GM12865 (cell line): ENCODE measurements at places on chromosomes 12 and 14.
A peak's percentile ranks its signal among the peaks of the same experiment; 100 is the strongest.

DNA sequence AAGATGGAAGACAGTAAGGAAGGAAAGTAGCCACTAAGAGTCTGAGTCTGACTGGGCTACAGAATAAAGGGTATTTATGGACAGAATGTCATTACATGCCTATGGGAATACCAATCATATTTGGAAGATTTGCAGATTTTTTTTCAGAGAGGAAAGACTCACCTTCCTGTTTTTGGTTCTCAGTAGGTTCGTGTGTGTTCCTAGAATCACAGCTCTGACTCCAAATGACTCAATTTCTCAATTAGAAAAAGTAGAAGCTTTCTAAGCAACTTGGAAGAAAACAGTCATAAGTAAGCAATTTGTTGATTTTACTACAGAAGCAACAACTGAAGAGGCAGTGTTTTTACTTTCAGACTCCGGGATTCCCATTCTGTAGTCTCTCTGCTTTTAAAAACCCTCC, 15.4 kb upstream of the PAPLN start:
- no peak for DNase-seq

DNA sequence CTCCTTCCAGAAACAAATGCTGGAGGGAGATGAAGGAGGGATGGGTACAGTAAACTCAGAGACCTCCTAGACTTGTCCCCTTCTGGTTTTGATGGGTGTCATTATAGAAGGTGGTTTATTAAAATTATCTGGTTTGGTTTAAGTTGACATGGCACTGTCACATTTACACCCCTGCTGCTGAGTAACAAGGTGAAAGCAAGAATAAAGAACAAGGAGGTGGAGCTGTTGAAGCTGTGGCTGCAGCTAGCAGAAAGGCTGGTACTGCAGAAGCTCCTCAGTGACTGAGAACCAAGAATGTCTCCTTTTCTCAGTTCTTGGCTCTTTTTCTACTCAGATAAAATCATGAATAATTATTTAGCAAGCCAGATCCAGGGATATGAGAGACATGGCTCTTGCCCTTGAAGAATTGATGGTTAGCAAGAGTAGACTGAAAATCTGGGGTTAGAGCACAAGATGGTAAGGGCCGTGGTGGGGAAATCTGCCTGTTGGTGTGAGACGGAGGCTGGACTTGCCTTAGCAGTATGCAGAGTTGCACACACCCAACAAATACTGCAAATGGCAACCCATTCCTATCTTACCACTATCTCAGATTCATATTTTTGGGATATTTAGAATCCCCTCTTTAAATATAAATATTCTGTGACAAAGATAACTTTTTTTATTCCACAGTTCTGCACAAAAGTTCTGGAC, at the start of gene GZMH:
Gene GZMH (minus strand): TSS at position 31 of the 690 bp plus-strand sequence. CDS start 72 bp downstream, outside the sequence.
- peak; percentile 39 for DNase-seq

DNA sequence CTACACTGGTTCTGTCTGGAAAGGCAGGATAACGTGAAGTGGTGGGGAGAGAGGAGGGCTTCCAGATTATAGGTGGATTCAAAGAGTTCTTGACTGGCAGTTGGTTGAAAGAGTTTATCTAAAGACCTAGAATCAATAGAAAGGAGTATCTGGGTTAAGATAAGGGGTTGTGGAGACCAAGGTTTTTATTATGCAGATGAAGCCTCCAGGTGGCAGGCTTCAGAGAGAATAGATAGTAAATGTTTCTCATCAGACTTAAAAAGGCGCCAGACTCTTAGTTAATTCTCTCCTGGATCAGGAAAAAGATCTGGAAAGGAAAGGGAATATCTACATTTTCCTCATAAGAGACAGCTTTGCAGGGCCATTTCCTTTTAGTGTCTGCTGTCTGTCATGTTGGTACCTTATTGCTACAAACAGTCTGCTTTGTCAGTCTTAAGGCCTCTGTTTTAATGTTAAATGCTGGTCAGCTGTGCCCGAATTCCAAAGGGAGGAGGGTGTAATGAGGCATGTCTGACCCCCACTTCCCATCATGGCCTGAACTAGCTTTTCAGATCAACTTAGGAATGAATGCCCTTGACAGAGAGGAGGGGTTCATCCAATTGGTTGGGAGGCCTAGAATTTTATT, 401.3 kb downstream of the FUT8 start:
- no peak for DNase-seq

DNA sequence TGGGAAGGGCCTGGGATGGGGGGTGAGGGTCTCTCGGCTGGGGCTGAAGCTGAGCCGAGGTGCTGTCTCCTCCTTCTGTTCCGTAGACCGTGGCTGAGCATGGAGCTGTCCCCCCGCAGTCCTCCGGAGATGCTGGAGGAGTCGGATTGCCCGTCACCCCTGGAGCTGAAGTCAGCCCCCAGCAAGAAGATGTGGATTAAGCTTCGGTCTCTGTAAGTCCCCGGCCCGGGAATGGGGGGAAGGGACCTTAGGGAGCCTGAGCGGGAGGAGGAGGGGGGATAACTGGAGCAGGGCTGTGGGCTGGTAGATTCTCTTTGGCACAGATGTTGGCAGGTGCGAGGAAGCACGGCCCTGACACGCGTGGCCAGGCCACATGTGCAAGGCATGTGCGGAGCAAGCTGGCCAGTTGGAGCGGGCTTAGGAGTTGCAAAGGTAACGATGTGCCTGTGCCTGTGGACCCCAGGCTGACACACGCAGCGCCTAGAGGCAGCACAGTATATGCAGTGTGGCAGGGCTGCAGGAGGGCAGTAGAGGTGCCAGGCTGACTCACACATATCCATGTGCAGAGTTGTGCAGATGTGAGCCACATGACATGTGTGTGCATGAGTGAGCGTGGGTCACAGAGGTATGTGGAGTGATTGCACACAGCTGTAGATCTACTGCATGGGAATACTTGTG, 512 bp downstream of the PDE1B start:
- DNase-seq: no peak

- DNase-seq: no peak
Measured at GRCh38 chr14:92460541-92460915, 53.1 kb upstream of the RIN3 start.

- DNase-seq: no peak
Measured at GRCh38 chr12:52354200-52354599, 13.1 kb downstream of the KRT85 start.

GRCh38 chr12:131074221-131075083, 120.7 kb downstream of the ADGRD1 start:
- DNase-seq: peak; percentile 40

DNA sequence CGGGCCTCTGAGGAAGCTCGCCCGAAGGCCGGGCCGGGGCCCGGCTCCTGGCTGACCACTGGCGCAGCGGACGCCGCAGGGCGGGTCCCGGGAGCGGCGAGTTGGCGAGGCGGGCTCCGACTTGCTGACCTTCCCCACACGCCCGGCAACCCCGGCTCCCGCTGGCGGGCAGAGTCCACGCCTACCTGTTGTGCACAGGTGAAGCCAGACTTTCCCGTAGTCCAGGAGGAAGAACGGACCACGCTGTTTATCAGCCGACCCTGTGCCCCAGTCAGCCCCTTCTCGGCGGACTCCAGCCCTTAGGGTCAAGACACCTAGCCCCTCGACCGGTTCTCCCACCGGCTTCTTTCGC, 407 bp downstream of the HEATR5A start:
- DNase-seq: peak; percentile 39

DNA sequence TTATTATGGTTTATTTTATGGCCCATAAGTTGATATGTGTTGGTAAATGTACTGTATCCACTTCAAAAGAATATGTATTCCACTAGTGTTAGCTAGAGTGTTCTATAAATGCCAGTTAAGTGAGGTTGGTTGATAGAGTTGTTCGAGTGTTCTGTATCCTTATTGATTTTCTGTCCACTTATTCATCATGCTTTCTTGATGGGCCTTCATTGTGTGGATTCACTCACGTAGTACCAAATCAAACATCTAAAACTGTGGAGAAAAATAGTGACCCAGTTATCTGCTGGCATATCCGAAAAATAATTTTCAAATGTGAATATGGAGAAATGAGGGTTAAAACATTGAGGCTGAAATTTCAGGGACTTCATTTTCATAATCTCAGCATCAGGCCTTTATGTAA, 230.4 kb downstream of the TRHDE start:
- no peak for DNase-seq

DNA sequence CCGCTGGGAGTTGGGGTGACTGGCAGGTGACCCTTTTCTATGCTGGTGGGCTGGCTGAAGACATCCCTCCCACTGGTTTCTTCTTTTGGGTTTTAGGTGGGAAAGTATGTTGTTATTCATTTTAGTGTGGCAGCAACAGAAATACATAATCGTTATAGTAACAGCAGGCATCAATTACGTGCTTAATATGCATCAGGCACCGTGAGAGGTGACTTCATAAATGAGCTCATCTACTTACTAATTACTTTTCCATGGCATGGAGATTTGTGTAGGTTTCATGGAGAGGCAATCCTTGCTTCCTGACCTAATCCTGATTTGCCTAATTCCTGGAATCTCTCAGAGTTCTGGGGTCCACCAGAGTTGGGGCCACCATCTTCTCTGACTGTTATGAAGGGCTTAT, 13.4 kb upstream of the CELA1 start:
- DNase-seq: no peak

GRCh38 chr12:102917026-102917787, at the start of gene PAH:
Gene PAH, minus strand, starts transcription at chr12:102917244. Its CDS starts 114 bp downstream, at chr12:102917130.
- DNase-seq: peak; percentile 47

DNA sequence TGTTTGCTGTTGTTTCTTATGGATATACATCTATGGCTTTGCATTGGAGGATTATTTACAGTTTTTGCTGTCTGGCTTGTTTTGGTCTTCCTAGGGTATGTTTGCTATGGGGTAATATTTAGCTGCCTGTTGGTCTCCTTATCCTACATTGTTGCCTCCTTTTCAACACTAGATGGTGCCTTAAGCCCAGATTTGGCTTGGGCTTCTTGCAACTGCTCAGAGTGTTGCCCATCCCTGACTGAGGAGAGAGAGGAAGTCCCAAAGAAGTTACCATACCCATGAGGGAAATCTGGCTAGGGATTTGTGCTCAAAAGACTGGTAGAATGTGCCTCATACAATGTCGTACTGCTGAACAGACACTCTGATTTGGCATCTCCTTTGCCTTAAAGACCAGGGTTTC, 94.6 kb upstream of the MUCL1 start:
- DNase-seq: peak; percentile 55

GRCh38 chr12:114847441-114848035, 163.6 kb upstream of the TBX3 start:
- DNase-seq: no peak

GRCh38 chr12:3646561-3647241, 106.2 kb downstream of the CRACR2A start:
- no peak for DNase-seq

DNA sequence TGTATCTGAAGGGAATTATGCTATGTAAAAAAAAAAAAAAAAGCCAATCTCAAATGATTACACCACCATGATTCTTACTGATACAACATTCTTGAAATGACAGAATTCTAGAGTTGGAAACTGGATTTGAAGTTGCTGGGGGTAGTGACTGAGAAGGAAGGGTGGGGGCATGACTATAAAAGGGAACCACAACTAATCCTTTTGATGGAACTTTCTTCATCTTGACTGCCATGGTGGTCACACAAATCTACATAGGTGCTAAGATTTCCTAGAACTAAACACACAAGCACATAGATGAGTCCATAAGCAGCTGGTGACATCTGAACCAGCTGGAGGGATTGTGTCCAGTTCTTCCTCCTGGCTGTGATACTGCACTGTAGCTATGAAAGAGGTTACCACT, 51.4 kb downstream of the CLMN start:
- DNase-seq: peak; percentile 32

DNA sequence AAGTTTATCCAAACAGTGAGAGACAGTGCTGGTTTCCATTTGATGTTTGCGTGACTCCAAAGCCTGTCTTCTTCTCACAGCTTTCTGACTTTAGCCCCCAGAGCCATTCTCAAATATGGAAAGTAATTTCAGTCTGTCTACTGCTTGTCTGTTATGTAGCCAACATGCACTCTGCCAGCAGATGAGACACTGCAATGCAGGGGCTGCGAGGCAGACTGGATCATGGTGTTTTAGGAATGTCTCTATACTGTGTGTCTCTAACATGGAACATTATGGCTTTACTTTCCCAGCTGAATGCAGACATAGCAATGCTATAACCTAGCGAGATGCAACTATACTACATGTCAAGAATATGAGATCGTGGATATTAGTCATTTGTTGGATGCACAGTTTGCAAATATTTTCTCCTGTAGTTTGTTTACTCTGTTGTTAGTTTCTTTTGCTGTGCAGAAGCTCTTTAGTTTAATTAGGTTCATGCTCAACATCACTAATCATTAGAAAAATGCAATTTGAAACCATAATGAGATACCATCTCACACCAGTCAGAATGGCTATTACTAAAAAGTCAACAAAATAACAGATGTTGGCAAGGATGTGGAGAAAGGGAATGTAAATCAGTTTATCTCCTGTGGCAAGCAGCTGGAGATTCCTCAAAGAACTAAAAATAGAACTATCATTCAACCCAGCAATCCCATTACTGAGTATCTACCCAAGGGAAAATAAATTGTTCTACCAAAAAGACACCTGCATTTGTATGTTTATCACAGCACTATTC, 235.8 kb upstream of the TMTC1 start:
- no peak for DNase-seq

DNA sequence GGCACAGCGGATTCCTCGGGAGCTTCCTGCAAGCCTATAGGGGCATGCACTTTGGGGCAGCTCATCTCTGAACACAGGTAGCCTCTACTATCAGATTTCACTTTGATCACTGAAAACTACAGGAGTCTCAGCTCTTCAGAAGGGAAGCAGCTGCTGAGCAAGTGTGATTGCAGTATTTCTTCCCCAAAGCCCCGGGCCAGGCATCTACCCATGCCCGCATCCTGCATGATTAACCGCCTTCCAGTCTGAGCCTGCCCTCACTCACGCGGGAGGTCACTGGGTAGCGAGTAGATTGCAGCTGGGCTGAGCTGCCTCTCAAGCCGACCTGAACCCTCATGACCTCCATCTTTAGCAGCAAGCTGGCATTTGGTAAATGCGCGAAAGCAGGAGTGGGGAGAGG, 334.7 kb downstream of the DPF3 start:
- no peak for DNase-seq

- no peak for DNase-seq
Measured at GRCh38 chr14:29220566-29220965, 454.0 kb downstream of the FOXG1 start.

GRCh38 chr12:3770891-3771290, 18.0 kb upstream of the CRACR2A start:
- DNase-seq: no peak

- peak; percentile 80 for DNase-seq
Measured at GRCh38 chr12:109777544-109777943, 55.7 kb downstream of the TRPV4 start.

DNA sequence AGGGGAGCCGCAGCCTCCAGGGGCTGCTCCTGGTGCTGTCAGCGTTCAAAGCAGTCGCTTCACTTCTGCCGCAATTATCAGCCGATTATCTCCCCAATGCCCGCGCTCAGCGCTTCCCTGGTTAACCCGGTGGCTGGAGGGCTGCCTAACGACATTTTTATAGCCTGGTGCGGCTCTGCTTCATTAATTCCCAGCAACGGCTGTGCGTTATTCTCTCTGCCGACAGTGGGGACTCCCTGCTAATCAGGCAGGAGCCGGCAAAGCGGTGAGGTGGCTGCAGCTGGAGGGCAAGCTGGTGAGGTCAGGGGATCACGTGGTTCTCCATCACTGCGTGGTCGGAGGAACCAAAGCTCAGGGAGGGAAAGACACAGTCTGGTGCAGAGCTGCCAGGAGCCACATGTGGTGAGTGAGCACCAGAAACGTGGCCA, 62.9 kb downstream of the GLRX5 start:
- peak; percentile 23 for DNase-seq

GRCh38 chr14:81390696-81391095, 9.4 kb downstream of the STON2 start:
- no peak for DNase-seq
